SIG-M5 (cell line): ENCODE measurements at places on chromosomes 12 and 14.

DNA sequence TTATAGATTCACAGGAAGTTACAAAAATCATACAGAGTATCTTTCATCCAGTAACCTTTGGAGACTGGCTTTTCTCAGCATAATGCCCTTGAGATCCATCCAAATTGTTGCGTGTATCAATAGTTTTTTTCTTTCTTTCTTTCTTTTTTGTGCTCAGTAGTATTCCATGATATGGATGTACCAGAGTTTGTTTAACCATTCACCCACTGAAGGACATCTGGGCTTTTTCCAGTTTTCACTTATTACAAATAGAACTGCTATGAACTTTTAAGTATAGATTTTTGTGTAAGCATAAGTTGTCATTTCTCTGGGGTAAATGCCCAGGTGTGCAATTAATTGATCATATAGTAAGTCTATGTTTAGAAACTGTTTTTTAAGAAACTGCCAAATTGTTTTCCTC is 79.4 kb downstream of the FBXL14 start:
- DNase-seq, result no peak

DNA sequence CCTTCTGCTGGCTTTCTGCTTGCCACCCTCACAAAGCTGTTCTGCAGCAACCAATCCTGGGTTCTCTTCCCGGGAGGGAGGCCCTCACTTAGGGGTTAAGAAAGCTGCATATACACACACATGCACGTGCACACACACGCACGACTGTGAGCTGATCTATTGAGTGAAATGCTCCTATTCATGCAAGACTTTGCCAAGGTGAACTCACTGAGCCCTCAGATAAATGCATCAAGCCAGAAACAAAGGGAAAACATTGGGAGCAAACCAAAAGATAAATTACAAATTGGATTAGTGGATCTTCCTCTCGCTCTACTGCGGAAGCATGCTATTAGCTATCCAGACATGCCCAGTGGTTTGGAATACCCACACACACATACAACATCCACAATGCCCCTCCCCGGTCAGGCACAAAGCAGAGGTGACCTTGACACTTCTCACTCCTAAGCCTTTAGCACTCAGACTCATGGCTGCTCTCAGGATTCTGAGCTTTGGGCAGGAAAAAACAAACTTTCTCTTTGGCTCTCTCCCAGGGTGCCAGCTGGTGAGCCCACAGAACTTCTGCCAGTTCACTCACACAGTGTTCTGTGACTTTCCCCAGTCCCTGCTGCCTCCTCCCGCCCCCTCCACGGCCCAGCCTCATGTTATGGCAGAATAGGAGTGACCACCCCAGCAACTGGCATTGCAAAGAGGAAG is 320.0 kb downstream of the DPF3 start:
- DNase-seq, result no peak

- no peak for DNase-seq
These were observed 6.0 kb downstream of the KRT79 start for GRCh38 chr12:52828156-52828555.

DNA sequence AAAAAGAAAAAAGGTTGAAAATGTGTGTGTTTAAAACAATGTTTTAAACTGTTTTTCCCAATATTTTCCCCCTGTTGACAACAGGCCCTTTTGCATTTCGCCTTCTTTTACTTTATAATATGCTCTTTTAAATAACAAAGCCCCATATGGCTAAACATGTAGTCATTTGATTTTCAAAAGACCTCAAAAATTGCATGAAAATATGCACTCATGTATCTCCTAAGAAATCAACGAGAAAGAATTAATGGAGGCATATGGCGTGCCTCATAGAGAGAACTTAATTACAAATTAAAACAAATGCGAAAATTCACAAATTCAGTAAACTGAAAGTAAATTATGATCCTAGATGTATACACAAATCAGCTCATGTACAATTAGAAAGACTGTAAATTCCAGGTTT is 202.6 kb upstream of the FOXN3 start:
- DNase-seq, result no peak
